ENCODE measurements at places on chromosomes 16 and 17. TPM values are rescaled to one million over a fixed set of nuclear protein-coding genes. Genes with fewer than 3 reads are reported as not detected.

HOXB8 gene
- total RNA-seq, result not detected

KCNJ16 gene
- not detected for total RNA-seq

DNA sequence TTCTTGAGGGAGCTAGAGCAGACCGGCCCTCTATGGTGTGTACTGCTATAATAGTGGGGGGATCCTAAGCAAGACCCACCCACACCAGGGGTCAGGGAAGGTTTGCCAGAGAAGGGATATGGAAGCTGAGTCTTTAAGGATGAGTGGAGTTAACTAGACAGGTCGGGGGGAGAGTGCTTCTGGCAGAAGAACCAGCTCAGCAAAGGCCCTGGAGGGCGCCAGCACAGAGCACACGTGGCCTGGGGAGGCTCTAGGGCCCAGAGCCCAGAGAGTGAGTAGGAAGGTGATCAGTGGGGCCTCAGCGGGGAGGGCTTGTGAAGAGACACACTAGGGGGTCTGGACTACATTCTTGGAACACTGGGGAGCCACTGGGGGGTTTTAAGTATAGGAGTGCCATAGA is 21.1 kb downstream of the NGFR start:
- peak; percentile 17 for DNase-seq

- DNase-seq, result no peak
Measured at GRCh38 chr17:383771-384621, 31.4 kb upstream of the RPH3AL start.

GRCh38 chr17:28738680-28739384 is 5.0 kb upstream of the TRAF4 start:
- DNase-seq, result no peak

DNA sequence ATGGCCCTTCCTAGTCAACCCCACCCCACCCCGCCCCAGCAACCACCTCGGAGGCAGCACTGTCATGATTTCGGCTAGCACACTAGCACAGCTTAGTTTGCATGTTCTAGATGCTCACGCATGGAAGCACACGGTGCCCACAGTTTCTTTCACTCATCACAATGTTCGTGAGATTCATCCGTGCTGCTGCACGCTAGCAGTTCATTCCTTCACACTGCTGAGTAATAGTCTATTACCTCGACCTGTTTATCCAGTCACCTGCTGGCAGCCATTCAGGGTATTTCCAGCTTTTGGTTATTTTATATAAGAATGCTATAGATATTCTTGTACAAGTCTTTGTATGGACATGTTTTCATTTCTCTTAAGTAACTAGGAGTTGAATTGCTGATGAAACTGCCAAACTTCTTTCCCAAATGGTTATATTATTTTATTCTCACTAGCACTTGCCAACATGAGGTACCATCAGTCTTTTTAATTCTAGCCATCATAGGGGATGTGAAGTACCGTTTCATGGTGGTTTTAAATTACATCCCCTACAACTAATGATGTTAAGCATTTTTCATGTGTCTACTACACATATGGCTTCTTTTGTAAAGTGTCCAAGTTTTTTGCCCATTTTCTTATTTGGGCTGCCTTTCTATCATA is 75.7 kb downstream of the CYTH1 start:
- no peak for DNase-seq

DNA sequence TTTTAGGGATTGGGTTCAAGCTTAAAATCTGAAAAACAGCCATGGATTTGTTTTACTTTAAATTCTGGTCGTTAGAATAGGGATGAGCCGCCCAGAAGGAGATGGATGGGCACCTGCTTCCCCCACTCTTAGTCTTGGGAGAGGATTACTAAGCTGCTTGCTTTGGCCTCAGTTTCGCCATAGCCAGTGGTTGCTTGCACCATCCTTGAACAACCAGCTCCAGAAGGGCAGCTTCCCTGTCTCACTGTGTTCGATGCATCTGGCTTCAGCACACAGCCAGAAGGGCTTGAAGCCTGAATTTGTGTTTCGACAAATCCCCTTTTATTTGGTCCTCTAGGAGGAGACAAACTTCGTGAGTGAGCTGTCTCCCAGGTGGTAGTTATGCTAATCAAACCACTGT is 7.1 kb downstream of the CYB5D2 start:
- DNase-seq, result no peak

DNA sequence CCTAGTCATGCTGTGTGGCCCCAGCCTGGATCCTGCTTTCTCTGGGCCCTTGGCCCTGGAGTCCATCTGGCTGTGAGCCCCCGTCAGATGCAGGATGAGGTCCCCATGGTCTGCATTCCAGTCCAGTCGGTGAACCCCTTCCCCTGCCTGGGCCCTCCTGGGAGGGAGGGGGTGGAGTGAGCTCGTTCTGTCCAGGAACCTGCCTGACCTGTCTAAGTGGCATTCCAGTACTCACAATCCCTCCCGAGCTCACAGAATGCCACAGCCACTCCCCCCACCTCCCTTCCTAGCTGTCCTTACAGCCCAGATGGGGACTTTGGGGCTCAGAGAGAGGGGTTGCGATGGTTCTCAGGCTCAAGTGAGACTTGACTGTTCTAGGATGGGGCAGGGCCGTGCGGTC is 15.5 kb downstream of the SPNS2 start:
- no peak for DNase-seq

GRCh38 chr16:77171745-77172635 is 19.0 kb upstream of the MON1B start:
- DNase-seq, result no peak

- DNase-seq, result peak; percentile 94
Measured at GRCh38 chr16:88686439-88687253, at the start of gene SNAI3. Gene SNAI3 (minus strand): TSS chr16:88686507. CDS start chr16:88686406, 101 bp downstream.

Measured in Right ventricle myocardium inferior (tissue), 1 donor.